NCI-H2171 treated with DMSO at 0.1 percent for 48 hours (cell line): ENCODE measurements at places on chromosomes 6 and 20.

DNA sequence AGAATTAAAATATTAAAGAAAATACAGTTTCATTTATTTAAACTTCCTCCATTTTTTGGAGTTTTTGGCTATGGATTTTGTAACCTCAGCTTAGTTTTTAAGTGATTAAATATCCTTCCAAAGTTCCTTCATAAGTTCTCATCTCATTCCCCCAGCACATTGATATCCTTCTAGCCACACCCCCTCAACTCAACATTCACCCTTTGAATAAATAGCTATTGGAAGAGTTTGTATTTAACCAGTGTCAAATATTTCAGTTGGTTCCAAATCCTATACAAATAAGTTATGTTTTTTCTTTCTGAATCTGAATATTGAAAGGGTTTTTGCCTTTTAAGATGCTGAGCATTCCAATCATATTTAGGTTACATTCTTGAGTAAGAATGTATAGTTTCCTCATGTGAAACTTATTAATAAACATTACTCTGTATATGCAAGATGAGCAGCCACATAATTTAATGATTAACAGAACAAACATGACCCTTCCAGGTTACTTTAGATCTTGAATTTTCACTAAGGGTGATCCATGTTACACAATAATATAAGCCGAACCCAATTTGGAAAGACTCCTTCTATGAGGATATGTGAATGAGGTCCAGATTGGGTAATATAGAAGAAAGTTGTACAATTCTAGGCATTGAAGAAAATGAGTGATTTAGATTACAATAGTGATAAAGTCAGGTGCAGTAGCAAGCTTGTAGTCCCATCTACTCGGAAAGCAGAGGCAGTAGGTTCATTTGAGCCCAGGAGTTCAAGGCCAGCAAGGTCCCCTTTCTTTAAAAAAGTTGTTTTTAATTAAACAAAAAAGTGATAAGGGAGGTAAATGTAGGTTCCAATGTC is 13.6 kb downstream of the GLYATL3 start:
- no peak for DNase-seq

- DNase-seq = no peak
Observed at GRCh38 chr6:170237999-170238740, 52.7 kb downstream of the DLL1 start.

DNA sequence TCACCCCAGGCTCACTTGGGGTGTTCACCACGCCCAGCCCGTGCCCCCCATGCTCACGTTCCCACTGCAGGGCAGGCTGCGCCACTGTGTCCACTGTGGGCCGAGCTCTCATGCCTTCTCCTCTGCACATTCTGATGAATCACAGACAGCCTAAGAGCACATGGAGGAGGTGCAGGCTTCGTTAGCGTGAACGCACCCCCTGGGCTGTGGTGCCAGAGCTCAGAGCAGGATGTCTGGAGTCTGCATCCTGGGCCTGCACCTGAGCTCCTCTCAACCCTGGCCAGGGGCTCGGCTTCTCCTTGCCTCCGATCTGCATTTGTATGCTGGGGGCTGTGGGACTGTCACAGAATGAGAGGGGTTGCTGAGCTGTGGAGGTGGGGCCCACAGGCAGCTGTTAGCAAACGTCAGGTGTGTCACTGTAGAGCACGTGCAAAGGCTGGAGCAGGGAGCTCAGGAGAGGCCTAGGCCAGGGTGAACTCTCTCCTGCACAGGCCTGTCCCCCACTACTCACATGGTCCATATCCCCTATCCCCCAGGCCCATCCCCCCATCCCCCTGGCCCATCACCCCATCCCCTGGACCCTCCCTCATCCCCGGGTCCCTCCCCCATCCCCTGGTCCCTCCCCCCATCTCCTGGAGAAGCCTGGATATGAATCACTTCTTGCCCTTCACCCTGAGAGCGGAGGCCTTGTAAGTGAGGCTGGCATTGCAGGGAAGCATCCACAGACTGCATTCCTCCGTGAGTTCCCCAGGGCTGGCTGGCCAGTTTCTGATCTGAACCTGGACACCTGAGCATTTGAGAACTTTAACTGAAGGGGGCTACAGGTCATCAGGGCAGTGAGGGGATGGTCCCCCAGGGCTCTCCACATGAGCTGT is 309.5 kb downstream of the TAF4 start:
- no peak for DNase-seq

DNA sequence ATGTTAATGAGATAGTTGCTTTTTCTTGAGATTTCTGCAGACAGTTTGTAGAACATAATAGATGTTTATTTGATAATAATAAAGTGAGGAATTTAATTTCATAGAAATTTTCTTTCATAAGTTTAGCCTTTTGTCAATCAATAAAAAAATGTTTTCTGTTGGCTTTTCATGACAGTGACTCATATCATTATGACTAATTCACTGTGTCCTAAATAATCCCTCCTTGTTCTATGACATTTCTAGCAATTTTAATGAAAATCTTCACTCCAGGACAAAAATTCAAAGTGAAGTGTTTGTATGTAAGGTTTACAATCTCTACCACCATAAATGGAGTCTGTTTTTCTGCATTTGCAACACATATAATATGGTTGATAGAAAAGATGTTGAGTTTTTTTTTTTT is 109.9 kb downstream of the UTRN start:
- DNase-seq = no peak

DNA sequence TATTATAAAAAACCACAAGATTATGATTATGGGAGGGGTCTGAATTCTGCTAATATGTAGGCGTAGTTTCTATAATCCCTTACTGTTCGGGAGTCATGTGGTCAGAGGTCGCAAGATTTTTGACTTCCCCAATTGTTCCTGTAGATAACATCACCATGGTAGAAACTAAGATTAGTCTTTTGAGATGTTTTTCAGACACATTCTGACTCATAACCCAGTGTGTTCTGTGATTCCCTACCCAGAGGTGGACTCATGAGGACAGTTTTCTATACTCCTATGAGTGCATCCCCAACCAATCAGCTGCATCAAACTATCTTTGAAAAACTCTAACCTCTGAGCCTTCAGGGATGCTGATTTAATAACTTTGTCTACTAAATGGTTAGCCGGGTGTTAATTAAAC is 175.5 kb downstream of the RFPL4B start:
- no peak for DNase-seq

DNA sequence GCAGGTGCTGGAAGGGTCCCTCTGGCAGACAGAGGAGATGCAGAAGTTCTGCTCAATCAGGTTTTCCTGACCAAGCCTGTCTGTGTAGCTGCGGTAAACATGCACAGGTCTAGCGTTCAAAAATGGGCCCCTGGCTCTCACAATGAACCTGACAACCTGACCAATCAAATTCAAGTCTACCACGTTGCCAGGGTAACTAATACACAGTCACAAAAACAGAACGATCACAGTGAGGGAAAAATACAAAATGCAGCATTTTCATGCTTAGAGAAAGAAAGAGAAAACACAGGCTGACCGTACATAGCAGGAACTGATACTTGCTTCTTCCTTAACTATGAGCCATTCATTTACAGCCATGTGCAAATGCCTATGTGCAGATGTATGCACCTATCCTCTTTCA is 353.1 kb upstream of the TSHZ2 start:
- DNase-seq = no peak

GRCh38 chr6:53887316-53887715 is 92.5 kb downstream of the LRRC1 start:
- DNase-seq = peak; percentile 19

GRCh38 chr6:16632101-16632500 is 129.2 kb downstream of the ATXN1 start:
- DNase-seq = no peak

GRCh38 chr6:113291751-113292445 is 565.2 kb upstream of the MARCKS start:
- DNase-seq = no peak

- DNase-seq = peak; percentile 81
Observed at GRCh38 chr6:90388395-90388794, 91.8 kb upstream of the BACH2 start.

- no peak for DNase-seq
Observed at GRCh38 chr6:89483111-89483720, 50.3 kb downstream of the ANKRD6 start.

GRCh38 chr20:17202673-17203072 is 24.2 kb upstream of the PCSK2 start:
- DNase-seq = no peak

- DNase-seq = no peak
Observed at GRCh38 chr6:82786248-82786647, 279.4 kb downstream of the UBE3D start.

- DNase-seq = no peak
Observed at GRCh38 chr20:7503501-7503900, 436.8 kb downstream of the HAO1 start.

DNA sequence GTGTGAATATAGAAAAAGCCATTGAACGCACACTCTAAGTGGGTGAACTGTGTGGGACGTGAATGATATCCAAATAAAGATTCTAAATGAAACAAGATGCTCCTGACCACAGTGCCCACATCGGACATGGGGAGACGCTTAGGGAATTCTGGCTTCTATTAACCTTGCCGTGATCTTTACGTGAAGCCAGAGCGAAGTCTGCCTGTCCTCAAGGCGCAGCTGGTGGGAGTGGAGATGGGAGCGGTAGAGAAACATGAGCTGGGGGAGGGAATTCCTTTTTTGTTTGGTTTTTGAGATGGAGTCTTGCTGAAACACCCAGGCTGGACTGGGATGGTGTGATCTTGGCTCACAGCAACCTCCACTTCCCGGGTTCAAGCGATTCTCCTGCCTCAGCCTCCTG is 46.0 kb downstream of the VSTM2L start:
- no peak for DNase-seq

DNA sequence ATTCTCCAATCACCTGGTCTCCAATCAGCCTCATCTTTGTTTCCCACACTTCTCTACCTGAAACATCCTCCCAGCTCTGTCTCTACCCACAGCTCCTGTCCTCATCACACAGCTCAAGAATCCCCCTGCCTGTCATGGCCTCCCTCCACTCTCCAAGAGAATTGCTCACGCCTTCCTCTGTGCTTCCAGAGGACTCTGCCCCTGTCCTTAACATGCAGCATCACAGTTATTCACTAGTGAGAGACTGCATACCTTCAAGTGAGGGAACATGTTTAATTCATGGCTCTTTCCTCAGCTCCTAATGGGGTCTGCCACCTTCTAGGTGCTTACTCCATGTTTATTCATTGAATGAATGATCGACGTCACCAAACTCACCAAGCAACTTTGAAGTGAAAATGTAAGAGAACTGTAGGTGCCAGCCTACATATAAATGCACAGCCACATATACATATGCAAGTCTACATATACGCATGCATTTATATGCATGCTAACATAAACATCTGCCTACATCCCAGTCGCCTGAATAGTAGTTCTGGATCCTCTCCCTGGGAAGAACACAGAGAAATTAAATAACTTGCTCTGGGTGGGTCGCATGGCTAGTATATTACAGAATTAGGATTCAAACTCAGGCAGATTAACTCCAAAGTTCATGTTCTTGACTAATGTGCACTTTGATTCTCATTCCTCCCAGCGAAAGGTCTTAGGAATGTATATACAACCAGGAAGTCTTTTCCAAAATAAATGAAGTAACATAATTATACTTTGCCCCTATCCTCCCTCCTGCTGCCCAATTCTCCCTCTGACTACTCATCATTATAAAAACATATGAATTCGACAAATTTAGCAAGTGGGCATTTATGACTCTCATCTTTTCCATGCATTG is 295.6 kb downstream of the MAFB start:
- no peak for DNase-seq

DNA sequence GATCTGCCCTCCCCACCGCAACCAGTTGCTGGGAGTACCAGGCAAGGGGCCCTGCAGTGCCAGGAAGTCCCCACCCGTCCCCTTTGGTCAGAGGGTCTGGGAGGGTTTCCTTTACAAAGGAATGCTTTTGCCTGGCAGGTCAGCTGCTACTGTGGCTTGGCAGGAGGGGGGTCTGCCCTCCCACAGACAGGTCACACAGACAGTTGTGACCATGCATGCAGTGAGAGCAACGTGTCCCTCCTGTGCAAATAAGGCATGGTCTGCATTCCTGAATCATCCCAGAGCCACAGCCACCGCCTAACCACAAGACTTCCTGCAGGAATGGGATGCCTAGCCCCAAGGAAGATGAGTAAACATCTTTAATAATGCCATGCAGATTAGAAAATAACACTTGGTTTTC is 439 bp upstream of the F13A1 start:
- DNase-seq = no peak

- DNase-seq = no peak
Observed at GRCh38 chr6:134698228-134698627, 251.7 kb downstream of the ALDH8A1 start.

- no peak for DNase-seq
Observed at GRCh38 chr6:98579941-98580340, 254.4 kb upstream of the POU3F2 start.

GRCh38 chr6:116170358-116171057 is 44.6 kb upstream of the COL10A1 start:
- DNase-seq = no peak

DNA sequence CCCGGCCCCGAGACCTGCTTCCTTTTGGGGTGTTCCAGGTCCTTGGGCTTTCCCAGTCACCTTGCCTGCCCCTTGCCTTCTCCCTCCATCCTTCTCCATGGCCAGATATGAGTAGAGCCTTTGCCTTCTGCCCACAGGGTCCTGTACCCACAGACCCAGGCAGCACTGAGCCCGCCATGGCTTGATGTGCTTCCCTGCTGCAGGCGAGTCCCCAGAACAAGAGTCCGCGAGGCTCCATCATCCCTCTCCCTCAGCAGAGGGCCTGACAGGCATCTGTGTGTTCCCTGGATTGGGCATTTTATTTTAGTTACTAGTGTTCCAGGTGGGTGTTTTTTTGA is 21.9 kb downstream of the PYGB start:
- no peak for DNase-seq

DNA sequence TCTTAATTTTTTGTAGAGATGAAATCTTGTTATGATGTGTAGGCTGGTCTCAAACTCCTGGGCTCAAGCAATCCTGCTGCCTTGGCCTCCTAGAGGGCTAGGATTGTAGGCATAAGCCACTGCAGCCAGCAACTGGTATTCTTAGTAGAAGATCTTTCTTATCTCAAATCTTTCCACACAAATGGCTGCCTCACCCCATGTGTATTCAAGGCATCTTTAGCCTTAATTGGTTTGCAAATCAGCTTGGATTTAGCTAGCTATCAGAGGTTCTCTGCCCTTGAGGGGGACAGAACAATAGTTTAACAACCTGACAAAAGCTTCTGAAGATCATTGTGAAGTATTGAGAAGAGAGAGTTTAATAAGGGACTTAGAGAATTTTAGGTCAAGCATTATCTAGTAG is 17.9 kb upstream of the ABRACL start:
- no peak for DNase-seq

GRCh38 chr20:11170025-11170424 is 496.2 kb upstream of the JAG1 start:
- DNase-seq = no peak

GRCh38 chr20:59268870-59269269 is 31.5 kb upstream of the EDN3 start:
- no peak for DNase-seq

DNA sequence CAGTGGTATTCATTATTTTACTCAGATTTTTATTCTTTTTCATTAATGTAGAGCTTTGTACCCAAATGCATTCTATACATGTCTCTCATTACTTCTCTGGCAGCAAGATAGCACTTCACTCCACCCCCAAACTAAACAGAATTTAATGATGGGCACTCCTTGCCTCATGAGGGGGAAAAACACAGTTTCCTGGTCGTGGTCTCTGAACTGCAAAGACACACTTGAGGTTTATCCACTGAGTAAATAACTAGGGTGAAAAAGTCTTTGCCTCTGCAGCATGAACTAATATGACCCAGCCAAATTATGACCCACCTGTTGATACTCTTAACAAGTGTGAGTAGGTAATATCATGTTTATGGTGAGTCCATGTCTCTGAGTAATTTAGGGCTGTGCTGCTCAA is 785.2 kb upstream of the FLRT3 start:
- DNase-seq = no peak

GRCh38 chr6:73182021-73182607 is 43.2 kb downstream of the KHDC1L start:
- DNase-seq = no peak
